ENCODE measurements at places on chromosomes 5 and 9. TPM values are rescaled to one million over a fixed set of nuclear protein-coding genes. Genes with fewer than 3 reads are reported as not detected.
A peak's percentile ranks its signal among the peaks of the same experiment; 100 is the strongest.

GRCh38 chr9:80410106-80410505, 838.3 kb downstream of the TLE4 start:
- peak; percentile 82 for DNase-seq

- DNase-seq = no peak
Observed at GRCh38 chr9:87786423-87786822, 60.5 kb downstream of the CTSL start.

DNA sequence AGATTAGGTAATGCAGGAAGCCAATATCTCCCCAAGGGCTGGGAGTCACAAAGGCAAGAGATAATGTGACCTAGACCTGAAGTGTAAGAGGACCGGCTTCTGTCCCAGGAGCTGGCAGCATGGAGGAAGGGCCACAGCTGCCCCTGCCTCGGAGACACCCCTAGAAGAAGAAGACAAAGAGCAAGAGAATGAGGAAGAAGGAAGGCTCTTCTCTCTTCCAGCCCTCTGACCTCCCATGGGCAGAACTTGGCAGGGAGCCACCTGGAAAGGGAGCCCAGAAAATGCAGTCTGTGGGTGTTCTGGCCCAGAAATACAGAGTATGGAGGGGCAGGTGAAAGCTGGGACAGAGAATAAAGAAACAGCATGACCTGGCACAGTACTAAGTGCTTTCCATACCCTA, 151.0 kb downstream of the C5orf15 start:
- no peak for DNase-seq

- DNase-seq = no peak
Observed at GRCh38 chr5:21686706-21687105, 1166.4 kb downstream of the CDH12 start.

DNA sequence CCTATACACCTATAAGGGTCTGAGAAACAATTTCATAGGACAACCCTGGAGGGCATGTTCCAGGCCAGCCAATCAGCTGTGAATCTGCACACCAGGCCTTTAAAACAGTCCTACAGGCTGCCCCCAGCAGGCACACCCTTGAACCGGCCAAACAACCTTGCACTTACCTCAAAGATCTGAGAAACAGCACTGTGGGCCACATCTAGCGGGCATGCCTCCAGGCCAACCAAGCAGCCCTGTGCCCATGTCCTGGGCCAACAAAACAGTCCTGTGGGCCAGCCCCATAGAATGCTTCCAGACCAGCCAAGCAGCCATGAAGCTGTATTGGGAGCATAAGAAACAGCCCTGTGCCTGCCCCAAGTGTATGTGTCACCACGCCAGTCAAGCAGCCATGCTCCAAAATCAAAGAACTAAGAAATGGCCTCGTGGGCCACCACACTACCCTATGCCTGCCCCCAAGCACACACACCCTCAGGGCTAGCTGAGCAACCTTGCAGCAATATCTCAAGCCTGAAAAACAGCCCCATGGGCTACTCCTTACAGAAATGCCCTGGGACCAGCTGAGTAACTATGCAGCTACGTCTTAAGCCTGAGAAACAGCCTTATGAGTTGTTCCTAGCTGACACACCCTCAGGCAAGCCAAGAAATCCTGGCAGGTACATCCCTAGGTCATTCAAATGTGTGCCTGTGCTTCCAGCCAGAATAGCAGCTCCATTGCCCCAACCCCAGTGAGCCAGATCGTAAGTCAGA, 2243.8 kb upstream of the C9orf72 start:
- DNase-seq = no peak

DNA sequence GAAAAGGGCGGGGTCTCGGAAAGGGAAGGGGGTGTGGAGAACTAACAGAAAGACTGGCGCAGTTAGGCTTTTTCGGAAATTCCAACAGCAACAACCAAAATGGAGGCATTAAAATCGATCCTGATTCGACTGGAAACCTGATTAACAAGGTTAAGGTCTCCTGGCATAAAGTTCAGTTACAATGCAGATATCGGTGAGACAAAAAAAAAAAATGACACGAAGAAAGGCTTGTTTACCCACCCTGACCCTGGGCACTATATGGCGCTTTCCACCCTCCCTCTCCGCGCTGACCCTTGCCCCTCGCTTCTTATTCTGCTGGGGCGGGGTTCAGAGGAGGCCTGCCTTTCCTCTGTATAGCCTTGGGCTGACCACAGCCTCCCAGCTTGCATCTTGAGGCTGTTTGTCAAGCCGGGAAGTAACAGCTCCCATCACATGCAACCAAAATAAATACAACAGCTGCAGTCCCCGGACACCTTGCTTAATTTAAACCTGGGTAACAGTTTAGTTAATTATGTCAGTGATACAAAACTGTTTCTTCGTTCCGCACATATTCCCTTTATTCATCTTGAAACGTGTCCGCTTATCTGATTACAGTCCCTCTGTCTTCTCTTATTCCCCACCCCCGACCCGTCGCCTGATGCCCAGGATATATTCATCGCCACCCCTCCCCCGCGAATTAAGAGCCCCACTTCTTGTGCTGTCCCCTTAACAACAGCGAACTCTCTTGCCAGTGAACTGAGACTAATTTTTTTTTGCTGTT, 795 bp upstream of the PJA2 start:
- DNase-seq = peak; percentile 57

- DNase-seq = no peak
Observed at GRCh38 chr9:69621730-69622460, 50.3 kb downstream of the APBA1 start.

- no peak for DNase-seq
Observed at GRCh38 chr9:89382026-89382986, 64.0 kb downstream of the SECISBP2 start.

DNA sequence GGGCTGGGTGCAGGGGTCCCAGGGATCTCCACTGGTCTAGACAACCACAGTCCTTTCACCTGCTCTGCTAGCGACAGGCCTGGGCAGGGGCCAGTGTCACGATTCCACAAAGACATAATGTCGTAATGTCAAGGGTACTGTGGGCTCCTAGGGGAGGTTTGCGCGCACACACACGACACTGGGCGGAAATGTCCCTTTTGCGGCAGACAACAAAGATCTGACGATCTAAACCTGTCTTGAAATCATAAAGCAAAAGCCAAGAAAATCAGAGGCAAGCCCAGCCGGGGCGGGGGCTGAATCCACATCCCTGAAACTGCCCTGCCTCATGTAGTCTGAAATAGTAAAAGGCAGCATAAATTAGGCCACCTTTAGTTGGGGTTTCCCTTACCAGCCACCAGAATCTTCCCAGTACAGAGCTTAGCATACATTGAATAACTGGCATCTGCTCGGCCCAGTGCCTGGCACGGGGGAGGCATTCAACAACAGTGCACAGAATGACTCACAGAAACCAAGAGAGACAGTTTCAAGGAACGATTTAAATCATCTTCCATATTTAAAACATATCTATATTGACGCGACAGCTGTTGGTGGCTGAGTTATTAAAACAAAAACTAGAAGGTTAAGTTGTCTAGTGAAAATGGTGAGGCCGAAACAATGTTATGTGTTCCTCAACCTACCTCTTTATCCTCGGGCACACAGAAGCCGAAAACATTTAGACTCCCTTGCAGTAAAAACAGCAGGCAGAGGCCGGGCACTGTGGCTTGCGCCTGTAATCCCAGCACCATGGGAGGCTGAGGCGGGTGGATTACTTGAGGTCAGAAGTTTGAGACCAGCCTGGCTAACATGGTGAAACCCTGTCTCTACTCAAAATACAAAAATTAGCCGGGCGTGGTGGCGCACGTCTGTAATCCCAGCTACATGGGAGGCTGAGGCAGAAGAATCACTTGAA, 151.0 kb downstream of the MYO10 start:
- DNase-seq = no peak

DNA sequence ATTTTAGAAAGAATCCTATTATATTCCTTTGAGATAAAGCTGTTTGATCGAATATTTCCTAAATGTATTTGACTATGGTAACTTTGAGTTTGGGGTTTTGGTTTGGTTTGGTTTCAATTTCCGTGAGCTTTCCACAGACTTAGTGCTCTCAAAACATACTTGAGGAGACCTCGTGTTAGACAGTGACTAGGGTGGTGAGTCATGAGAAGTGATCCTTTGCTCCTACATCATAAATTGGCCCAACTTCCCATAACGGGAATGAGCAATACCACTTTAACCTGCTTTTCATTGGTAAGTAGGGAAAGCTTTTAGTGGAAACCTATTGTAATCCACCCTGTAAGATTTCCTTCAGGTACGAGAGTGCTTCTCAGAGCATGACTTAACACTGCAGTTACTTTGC, 3.8 kb upstream of the RASEF start:
- DNase-seq = no peak

- DNase-seq = no peak
Observed at GRCh38 chr5:101932599-101932998, 363.5 kb downstream of the SLCO4C1 start.

DNA sequence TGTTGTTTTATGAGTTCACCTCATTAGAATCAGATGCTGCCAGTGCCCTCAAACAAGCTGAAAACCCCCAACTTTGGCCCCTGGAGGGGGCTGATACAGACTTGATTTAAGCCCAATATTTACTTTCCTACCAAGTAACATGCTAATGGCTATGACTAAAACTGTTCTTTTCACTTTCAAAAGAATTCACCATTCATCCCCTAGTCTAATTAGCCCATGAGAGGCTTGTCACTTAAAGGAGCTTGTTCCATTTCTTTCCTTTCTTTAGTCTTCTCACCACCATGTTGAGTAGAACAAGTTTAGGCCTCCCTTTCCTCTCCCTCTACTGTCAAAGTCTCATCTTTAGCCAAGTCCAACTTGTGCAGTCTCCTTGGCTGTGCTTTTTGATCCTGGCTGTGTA, 50.4 kb downstream of the EPB41L4B start:
- DNase-seq = no peak

TMEM171 gene
- 4.7 TPM for polyA plus RNA-seq

TMEM174 gene
- 15.6 TPM for polyA plus RNA-seq

IL11RA gene
- 47.6 TPM for polyA plus RNA-seq

JAKMIP2 gene
- 6.1 TPM for polyA plus RNA-seq

ZNF658 gene
- 11.4 TPM for polyA plus RNA-seq

ST8SIA4 gene
- polyA plus RNA-seq = 5.7 TPM

CMBL gene
- polyA plus RNA-seq = 49.8 TPM

PTPA gene
- polyA plus RNA-seq = 116 TPM

PRR7 gene
- 1.1 TPM for polyA plus RNA-seq

All from right renal cortex interstitium (tissue), 3 donors.